GM23248 (cell line): ENCODE measurements at places on chromosomes 12 and 14. TPM values are rescaled to one million over a fixed set of nuclear protein-coding genes. Genes with fewer than 3 reads are reported as not detected.

DNA sequence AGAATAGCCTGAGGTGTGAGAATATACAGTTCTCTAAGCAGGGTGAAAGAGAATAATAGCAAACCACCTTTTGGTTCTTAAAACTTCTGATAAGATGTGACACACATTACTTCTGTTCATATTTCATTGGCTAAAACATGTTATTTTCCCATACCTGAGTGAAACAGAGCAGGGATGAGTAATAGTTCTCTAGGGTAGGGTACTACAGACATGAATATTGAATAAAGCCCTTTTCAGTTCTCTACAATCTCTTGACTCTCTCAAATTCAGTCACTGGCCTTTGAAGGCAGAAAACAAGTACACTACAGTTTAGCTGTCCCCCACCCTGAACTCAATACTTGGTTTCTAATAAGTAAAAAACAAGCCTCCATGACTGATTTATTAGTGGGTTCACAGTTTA, 454.1 kb upstream of the MDGA2 start:
- no peaks in the 10 kb centered on the region for H3K27me3 ChIP-seq
- H3K4me3 ChIP-seq = no peak overlapping the region
- DNase-seq = no peak

GRCh38 chr12:102197789-102198188, at the start of gene PMCH:
Gene PMCH (minus strand): TSS chr12:102197833. CDS start chr12:102197770, 63 bp downstream.
- H3K4me3 ChIP-seq = no peak within 1 kb of the TSS
- 0 out of 2 replicates have a peak, but pooled peaks cover 6% of the 10 kb centered on the region for H3K4me1 ChIP-seq
- no peaks in the 10 kb centered on the region for H3K36me3 ChIP-seq
- no peaks in the 10 kb centered on the region for H3K27me3 ChIP-seq
- DNase-seq = peak; percentile 43

The NANOG gene
- total RNA-seq = 0.13 TPM in 1 of 2 replicates, not detected in the other

The FGF6 gene
- not detected in 2 replicates for total RNA-seq

- H3K27me3 ChIP-seq = no peaks in the 10 kb centered on the region
- H3K27ac ChIP-seq = no peak overlapping the region
- H3K36me3 ChIP-seq = no peaks in the 10 kb centered on the region
- peak; percentile 64 for DNase-seq
- H3K4me1 ChIP-seq = peaks cover 17% of the 10 kb centered on the region
Measured at GRCh38 chr12:48750769-48751356, 34.4 kb upstream of the CCNT1 start.

The BIN2 gene
- not detected in 2 replicates for total RNA-seq

- H3K36me3 ChIP-seq = no peaks in the 10 kb centered on the region
- H3K27ac ChIP-seq = no peak overlapping the region
- DNase-seq = no peak
- H3K4me3 ChIP-seq = no peak overlapping the region
Measured at GRCh38 chr12:115370207-115370606, 686.2 kb upstream of the TBX3 start.

The CFAP54 gene
- 0.32 and 2.0 TPM in 2 replicates for total RNA-seq

The PRR4 gene
- total RNA-seq = 1.1 TPM in 1 of 2 replicates, not detected in the other

DNA sequence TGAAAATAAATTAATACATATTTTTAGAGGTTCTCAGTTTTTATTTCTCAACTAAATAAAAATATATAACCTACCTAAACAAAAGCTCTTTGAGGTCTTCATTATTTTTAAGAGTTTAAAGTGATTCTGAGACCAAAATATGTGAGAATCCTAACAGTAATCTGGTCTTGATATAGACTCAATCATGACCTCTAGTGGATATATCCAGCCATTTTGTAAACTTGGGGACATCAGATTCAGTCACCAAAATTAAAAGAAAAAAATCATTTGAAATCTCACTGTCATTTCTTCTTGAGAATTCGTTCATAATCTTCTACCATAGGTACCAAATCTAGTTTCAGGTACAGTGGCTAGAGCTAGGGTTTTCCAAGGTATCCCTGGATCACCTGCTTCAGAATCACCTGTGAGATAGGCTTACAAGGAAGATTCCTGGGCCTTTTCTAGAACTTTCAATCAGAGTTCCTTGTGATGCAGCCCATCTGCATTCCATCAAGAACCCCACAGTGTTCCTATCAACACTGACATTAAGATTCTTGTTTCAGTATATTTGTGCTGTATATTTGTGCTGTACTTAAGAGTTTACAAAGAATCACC, 214.9 kb downstream of the ADAMTS20 start:
- DNase-seq = peak; percentile 67
- H3K4me1 ChIP-seq = peaks cover 57% of the 10 kb centered on the region
- H3K27me3 ChIP-seq = no peaks in the 10 kb centered on the region
- 0 out of 2 replicates have a peak overlapping the region, but pooled peaks have one; percentile 52 for H3K27ac ChIP-seq
- no peak overlapping the region for H3K4me3 ChIP-seq

The CNTN1 gene
- 0.32 and 0.51 TPM in 2 replicates for total RNA-seq

The CLEC2A gene
- total RNA-seq = not detected in 2 replicates

The OTOGL gene
- under 0.01 and 1.3 TPM in 2 replicates for total RNA-seq

DNA sequence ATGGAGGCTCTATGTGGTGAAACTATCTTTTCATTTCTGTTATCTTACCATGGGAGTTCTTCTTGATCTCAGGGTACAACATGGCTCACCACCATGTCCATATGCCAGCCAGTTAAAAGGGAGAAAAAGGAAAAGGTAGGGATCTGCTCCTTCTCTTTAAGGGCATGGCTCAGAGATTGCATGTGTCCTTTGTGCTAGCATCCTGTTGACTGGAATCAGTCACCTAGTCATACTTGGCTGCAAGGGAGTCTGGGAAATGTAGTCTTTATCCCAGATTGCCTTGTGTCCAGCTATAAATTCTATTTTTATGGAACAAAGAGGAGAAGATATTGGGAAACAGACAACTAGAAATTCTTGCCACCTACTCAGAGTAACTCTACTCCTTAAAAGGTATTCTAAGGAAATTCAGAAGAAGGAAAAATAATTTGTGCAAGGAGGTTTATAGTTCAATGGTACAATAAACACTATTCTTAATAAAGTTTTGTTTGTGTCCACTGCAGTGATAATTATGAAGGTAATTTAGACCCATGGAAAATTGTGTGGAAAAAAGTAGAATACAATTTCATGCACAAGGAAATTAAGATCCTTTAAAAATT, 86.4 kb upstream of the RPH3A start:
- H3K27me3 ChIP-seq = no peaks in the 10 kb centered on the region
- H3K27ac ChIP-seq = no peak overlapping the region
- no peaks in the 10 kb centered on the region for H3K4me1 ChIP-seq
- no peak for DNase-seq

GRCh38 chr12:83559650-83560049, 872.9 kb downstream of the TMTC2 start:
- H3K4me3 ChIP-seq = no peak overlapping the region
- H3K4me1 ChIP-seq = no peaks in the 10 kb centered on the region
- no peak for DNase-seq
- H3K27ac ChIP-seq = no peak overlapping the region

DNA sequence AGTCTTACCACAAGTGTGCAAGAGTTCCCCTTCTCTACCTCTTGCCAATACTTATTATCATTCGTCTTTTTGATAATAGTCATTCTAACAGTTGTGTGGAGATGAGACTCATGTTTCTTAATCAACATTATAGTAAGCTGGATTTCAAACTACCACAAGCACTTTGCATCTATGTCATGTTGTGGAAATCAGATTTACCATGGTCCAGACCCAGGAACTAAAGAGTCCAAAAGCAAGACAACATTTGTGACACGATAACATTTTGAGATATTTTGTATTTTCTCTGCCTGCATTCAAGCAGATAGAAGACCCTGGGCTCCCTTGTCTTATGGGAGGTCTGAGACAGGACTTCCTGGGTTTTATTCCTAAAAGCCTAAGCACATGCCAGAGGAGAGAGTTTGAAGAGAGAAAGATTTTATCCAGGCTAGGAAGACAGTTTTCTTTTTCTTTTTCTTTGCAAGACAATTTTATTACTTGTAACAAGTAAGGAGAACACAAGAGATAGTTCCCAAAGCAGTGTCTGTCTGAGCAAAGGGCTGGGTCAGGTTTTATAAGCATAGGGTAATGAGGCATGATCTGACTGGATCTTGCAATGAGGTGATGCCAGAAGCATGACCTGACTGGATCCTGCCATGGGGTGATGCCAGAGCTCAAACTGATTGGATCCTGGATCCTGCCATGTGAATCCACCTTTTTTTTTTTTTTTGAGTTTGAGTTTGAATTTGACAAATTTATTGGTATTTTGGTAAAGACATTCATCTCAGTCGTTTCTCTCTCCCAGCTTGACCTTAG, 180.5 kb upstream of the HMGA2 start:
- H3K4me3 ChIP-seq = no peak overlapping the region
- H3K4me1 ChIP-seq = peaks cover 34% of the 10 kb centered on the region
- DNase-seq = peak; percentile 17
- no peaks in the 10 kb centered on the region for H3K27me3 ChIP-seq
- no peak overlapping the region for H3K27ac ChIP-seq

The MMP19 gene
- 17.6 and 26.3 TPM in 2 replicates for total RNA-seq

DNA sequence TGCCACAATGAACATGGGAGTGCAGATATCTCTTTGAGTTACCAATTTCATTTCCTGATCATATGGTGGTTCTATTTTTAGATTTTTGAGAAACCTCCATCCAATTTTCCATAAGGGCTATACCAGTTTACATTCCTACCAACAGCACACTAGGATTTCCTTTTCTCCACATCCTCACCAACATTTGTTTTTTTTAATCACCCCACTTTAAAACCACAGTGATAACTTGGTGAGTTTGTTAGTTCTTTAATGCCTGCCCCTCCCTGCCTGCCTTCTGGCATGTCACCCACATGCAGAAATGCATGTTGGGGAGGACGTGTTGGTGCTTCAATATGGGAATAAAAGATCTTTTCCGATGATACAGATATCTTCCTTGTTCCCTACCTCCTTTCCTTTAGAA, 167.9 kb downstream of the CAND1 start:
- no peak overlapping the region for H3K27ac ChIP-seq
- no peak for DNase-seq
- no peaks in the 10 kb centered on the region for H3K36me3 ChIP-seq
- no peak overlapping the region for H3K4me3 ChIP-seq
- H3K4me1 ChIP-seq = peaks cover 29% of the 10 kb centered on the region

The SYCP3 gene
- not detected in 2 replicates for total RNA-seq

DNA sequence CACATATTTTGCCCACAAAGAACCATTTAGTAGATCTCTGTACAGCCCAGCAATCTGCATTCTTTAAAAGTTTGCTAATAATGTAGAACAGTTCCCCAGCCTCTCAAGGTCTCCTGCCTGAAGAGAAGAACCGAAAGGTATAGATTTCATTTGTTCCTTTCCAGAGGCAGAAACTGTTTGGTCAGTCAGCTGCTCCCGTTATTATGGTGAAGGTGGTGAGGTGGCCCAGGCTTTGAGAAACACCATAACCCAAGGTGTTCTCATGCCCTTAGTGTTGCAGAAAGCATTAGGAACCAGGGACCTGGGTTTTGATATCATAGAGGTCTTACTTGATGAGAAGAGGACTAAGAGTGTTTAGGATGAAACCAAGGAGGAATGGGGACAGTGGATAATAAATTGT, 65.3 kb downstream of the SUSD6 start:
- H3K4me3 ChIP-seq = no peak overlapping the region
- DNase-seq = no peak
- no peak overlapping the region for H3K27ac ChIP-seq
- H3K27me3 ChIP-seq = no peaks in the 10 kb centered on the region
- H3K4me1 ChIP-seq = no peaks in the 10 kb centered on the region

DNA sequence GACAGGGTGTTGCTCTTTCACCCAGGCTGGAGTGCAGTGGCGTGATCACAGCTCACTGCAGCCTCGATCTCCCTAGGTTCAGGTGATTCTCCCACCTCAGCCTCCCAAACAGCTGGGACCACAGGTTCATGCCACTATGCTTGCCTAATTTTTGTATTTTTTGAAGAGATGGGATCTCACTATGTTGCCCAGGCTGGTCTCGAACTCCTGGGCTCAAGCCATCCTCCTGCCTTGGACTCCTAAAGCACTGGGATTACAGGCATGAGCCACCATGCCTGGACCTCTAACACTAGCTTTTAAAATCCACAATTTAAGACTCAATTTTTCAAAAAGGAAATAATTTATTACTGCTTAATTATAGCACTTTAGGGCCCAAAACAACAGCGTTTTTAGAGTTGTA, 107.9 kb downstream of the TRAFD1 start:
- no peak overlapping the region for H3K27ac ChIP-seq
- no peak for DNase-seq
- peaks cover 39% of the 10 kb centered on the region for H3K36me3 ChIP-seq
- H3K27me3 ChIP-seq = no peaks in the 10 kb centered on the region
- no peak overlapping the region for H3K4me3 ChIP-seq
- no peaks in the 10 kb centered on the region for H3K4me1 ChIP-seq

- peaks cover 40% of the 10 kb centered on the region for H3K36me3 ChIP-seq
- no peaks in the 10 kb centered on the region for H3K27me3 ChIP-seq
- peak; percentile 92 for DNase-seq
- peak overlapping the region; percentile 24; the same call in 1 of the 2 replicates for H3K4me3 ChIP-seq
Measured at GRCh38 chr14:23068789-23069412, 11.6 kb upstream of the CDH24 start.

- H3K4me1 ChIP-seq = peaks cover 14% of the 10 kb centered on the region
- H3K27ac ChIP-seq = no peak overlapping the region
- no peaks in the 10 kb centered on the region for H3K36me3 ChIP-seq
- no peak for DNase-seq
- no peaks in the 10 kb centered on the region for H3K27me3 ChIP-seq
Measured at GRCh38 chr14:50082308-50082742, 34.0 kb downstream of the VCPKMT start.

The NRXN3 gene
- 0.11 TPM in 1 of 2 replicates, not detected in the other for total RNA-seq

The KRT86 gene
- 0.11 TPM in 1 of 2 replicates, not detected in the other for total RNA-seq

- no peak overlapping the region for H3K27ac ChIP-seq
- peak; percentile 40 for DNase-seq
- H3K4me1 ChIP-seq = 0 out of 2 replicates have a peak, but pooled peaks cover 4% of the 10 kb centered on the region
- H3K36me3 ChIP-seq = no peaks in the 10 kb centered on the region
Measured at GRCh38 chr14:101788016-101788635, 26.6 kb downstream of the PPP2R5C start.

DNA sequence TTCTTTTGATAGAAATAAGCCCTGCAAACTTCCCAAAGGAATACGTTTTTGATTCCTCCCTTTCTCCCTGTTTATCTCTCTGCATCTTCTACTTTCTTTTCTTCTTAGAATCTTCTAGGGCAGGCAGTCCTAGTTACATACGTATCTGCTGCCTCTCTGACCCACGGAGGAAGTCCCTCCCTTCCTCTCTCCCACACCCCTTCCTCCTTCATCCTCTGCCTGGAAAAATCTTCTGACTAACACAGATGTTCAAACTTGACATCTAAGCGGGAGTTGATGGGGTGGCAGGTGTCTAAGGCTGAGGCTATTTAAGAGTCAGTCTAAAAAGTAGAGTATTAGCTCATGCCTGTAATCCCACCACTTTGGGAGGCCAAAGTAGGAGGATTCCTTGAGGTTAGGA, 88.6 kb downstream of the MAP1LC3B2 start:
- H3K4me1 ChIP-seq = no peaks in the 10 kb centered on the region
- DNase-seq = no peak
- H3K27me3 ChIP-seq = no peaks in the 10 kb centered on the region; the same call in 1 of the 2 replicates
- no peak overlapping the region for H3K4me3 ChIP-seq
- H3K36me3 ChIP-seq = no peaks in the 10 kb centered on the region
- H3K27ac ChIP-seq = no peak overlapping the region

- DNase-seq = no peak
- peaks cover 26% of the 10 kb centered on the region for H3K27me3 ChIP-seq
- H3K36me3 ChIP-seq = no peaks in the 10 kb centered on the region
- no peak overlapping the region for H3K27ac ChIP-seq
Measured at GRCh38 chr14:57961786-57962060, 95.8 kb upstream of the SLC35F4 start.

GRCh38 chr14:77375973-77376770, 722 bp downstream of the TMED8 start:
- DNase-seq = peak; percentile 56
- no peaks in the 10 kb centered on the region for H3K27me3 ChIP-seq
- H3K27ac ChIP-seq = peak overlapping the region; percentile 75
- no peaks in the 10 kb centered on the region for H3K36me3 ChIP-seq

The TOMM20L gene
- total RNA-seq = not detected in 2 replicates
